ENCODE measurements at places on chromosomes 13 and 19.

DNA sequence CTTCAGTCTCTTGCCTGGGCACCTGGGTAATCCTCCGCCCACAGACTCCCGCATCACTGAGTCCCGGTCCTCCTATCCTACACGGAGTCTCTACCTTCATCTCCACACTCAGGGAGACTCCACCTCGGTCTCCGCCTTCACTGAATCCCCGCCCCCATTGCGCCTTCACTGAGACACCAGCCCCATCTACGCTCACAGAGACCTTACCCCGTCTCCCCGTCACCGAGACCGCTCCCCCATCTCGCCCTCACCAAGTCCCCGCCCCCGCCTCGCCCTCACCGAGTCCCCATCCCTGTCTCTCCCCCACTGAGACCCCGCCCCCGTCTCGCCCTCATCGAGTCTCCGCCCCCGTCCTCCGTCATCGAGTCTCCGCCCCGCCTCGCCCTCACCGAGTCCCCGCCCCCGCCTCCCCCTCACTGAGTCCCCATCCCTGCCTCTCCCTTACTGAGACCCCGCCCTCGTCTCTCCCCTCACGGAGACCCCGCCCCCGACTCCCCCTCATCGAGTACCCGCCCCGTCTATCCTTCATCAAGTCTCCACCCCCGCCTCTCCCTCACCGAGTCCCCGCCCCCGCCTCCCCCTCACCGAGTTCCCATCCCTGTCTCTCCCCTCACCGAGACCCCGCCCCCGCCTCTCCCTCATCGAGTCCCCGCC, 23.1 kb upstream of the ZNF846 start:
- peak; percentile 53 for DNase-seq

GRCh38 chr13:33369073-33369472, 83.5 kb upstream of the STARD13 start:
- peak; percentile 72 for DNase-seq

- DNase-seq: no peak
These were observed 52.0 kb upstream of the SPACA7 start for GRCh38 chr13:112324116-112324515.

DNA sequence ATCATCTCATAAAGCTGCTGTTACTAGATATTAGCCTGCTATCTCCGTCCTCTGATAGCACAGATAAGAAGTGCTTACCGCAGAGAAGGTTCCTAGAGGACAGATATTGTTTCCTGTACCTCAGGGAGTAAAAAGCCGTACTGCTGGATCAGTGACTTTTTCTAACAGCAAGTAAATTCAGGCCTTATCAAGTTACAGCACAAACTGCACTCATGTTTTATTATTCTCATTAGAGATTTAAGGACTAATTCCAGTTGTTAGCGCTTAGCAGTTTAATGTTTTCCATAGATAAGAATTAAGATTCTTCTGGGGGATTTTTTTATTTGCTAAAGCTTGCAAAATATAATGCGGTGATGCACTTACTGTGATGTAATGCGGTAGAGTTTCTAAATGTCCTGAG, 119.0 kb upstream of the OBI1 start:
- DNase-seq: no peak

- DNase-seq: no peak
These were observed 50.3 kb downstream of the RAP2A start for GRCh38 chr13:97484301-97484700.

- DNase-seq: no peak
These were observed 1690.0 kb downstream of the PCDH9 start for GRCh38 chr13:65540175-65540574.

GRCh38 chr13:34030782-34031181, 212.8 kb downstream of the RFC3 start:
- no peak for DNase-seq

DNA sequence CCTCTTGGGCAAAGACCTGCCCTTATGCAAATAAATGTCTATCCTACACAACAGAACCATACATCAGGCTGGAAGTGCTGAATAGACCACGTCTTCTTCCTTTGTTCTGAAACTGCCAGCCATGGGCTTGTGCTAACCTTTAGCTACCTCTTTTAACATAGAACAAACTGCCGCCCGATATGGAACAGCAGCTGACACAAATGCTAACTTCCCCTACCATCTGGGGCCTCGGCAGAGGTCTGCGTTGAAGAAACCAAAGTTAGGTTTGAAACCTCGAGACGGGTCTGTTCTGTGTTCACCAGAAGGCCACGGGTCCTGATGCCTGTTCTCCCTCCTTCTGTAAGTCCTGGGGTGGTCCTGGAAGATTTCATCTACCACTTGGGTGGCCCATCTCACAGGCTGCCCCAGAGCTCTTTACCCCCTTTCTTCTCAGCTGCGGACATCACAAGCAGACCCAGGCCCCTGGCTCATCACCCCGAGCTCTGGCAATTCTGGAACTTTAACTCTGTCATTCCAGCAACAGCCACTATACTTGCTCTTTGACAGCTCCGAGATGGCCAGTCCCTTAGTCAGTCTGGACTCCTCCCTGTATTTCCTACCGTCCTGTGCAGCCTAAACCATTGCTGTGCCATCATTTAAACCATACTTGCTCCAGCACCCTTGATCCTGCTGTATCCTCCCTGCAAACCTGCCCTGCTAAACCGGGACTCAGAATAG, 146.7 kb downstream of the USP12 start:
- no peak for DNase-seq

DNA sequence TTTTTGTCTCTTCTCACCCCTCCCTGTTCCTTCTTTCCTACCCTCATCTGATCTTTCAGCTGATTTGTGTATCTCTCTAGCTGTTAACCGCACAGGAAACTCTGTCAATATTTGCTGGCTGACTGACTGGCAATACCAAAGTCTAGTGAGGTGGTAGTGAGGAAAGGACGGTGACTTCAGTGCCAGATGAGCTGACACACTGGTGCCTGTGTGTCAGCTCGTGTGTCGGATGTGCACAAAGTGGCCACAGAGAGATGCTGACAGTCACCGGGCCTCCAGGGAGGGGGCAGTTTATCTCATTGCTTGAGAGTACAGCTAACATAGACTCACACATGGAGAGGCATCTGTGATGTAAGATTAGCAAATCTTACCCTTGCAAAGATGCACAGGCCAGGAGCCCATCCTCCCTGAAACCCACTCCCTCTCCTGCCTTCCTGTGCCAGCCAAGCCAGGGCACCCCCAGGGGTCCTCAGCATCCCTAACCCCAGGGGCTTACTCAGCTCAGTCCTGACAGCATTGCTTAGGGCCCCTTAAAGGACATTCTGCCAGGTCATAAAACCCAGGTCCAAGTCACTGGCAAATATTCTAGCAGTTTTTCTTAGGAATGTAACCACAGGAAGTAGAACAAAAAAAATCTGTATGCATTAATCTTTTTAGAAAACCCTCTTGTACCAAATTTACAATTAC, 80.2 kb downstream of the SHISA2 start:
- DNase-seq: no peak

GRCh38 chr13:19927117-19927748, 31.3 kb upstream of the ZMYM2 start:
- peak; percentile 5 for DNase-seq

DNA sequence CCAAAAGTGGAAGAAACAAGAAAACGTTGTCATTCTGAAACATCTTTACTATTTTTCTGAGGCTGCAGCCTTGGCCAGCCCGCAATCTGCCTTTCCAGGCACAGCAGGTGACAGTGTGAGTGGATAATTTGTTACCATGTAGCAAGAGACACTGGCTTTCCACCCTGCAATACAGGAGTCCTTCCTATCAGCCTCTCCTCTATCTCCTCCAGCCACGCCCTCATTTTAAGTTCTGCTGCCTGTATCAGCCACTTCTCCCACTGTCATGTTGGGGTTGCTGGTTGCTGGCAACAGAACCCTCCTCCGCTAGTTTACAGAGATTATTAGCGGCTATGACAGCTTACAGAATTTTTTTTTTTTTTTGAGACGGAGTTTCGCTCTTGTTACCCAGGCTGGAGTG, 7.7 kb upstream of the LGALS7 start:
- DNase-seq: no peak

GRCh38 chr13:54018485-54018884, 989.9 kb downstream of the OLFM4 start:
- DNase-seq: no peak

DNA sequence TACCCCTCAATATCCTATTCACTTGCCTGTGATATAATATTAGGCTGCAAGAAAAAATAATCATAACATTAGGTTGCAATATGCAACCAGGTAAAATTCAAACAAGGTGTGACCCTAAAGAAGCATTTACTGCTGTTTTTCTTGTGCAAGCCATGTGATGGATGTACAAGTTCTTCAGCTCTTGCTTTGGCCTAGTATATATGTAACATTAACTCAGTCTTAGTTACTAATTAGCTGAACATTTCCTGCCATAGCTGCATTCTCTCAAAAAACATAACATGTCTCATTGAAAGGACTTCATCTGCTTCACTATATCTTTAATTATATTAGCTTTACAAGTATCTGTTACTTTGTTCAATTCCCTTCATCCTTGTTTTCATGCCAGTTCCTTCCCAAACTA, 406.8 kb upstream of the HTR2A start:
- no peak for DNase-seq

GRCh38 chr19:10424011-10424637, 3.8 kb downstream of the PDE4A start:
- DNase-seq: peak; percentile 78

- no peak for DNase-seq
These were observed 990 bp downstream of the MYO9B start for GRCh38 chr19:17076543-17076991.

DNA sequence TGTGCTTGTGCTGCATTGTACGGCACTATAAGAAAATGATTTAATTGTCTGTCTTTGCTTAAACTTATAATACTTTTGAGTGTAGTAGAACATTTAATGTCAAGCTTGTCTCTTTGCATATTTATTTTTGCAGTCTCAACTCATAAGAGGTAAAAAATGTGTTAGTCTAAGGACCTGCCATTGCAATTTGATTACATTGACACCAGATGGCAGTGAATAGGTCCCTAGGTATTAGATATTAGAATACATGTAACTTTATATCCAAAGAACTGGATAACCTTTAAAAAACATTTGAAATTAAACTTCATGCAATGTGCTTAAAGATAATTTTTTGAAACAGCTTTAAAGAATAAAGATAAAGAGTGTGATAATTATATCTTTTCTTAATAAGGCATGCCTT, 1421.3 kb downstream of the OLFM4 start:
- no peak for DNase-seq

- no peak for DNase-seq
These were observed 323.0 kb downstream of the EFNB2 start for GRCh38 chr13:106212386-106213010.

DNA sequence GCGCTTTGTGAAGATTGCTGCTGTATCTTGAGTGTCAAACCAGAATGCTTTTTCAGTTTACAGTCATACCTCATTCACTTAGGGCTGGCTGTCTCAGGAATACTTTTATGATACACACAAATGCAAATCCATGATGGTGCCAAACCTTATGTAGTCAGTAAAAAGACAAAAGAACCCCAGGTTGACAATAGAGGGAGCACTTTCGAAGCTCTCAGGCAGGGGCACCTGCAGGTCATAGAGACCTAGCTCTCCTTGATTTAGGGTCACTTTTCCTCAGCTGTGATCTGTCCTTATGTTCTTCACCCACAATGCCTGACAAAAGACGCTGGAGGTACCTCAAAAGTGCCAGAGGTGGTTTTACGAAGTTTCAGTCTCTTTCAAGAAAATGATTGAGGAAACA, 172.2 kb downstream of the DNAJC15 start:
- no peak for DNase-seq

DNA sequence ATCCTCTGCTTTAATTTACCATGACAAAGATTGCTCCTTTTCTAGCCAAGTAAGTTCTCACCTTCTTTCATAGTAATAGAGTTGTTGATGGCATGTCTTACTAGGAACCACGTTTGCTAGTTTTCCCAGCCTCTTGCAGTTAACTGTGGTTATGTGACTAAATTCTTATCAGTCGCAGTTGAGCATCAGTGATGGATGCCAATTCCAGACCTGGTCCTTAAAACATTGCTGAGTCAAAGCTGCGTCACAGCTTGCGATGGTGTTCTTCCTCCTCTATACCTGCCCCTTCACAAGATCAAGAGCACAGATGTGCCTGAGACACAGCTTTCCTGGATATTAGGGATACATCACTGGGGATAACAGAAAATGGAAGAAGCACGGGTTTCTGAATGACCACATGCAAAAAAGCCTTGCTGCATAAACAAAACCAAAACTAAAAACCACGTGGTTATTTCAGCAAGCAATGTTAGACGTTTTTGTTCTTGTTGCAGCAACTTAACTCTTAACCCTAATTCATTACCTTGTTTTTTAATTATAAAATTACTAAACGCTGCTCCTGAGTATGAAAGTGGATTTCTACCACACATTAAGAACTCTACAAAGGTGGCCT, 97.6 kb upstream of the DACH1 start:
- no peak for DNase-seq

DNA sequence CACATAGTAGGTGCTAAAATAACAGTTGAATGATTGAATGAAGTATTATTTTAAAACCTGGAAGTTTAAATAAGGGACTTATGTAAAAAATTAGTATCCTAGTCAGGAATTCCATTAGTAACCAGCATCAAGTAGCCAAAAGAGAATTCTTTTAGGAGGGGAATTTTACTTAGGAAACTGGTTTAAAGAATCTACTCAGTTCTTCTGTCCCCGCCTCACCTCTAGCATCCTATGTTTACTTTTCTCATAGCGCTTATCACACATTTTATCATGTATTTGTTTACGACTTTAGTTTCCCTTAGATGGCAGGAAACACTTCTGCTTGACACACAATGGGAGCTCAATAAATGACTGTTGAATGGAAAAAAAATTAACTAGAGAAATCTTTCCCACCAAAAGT, 229.0 kb downstream of the KLF5 start:
- DNase-seq: no peak

DNA sequence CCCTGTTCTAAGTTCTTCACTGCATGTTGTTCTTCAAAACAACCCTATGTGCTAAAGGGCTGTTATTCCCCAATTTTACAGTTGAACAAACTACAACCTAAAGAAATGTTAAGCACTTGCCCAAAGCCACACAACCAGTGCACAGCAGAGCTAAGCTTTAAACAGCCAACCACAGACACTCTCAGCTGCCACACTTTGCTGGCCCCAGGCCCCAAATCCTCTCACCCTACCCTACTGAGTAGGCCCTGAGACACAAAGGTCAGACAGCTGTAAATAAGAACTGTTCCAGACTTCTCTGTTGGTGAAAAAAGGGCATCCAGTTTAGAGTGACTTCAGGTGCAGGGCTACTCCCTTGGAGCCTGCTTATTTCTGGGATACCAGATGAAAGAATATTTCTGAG, 30.0 kb downstream of the GRIK5 start:
- no peak for DNase-seq
